ENCODE measurements at places on chromosomes 6 and 20.
A peak's percentile ranks its signal among the peaks of the same experiment; 100 is the strongest.

- no peak for DNase-seq
Observed at GRCh38 chr6:139923964-139924475, 549.6 kb upstream of the CITED2 start.

DNA sequence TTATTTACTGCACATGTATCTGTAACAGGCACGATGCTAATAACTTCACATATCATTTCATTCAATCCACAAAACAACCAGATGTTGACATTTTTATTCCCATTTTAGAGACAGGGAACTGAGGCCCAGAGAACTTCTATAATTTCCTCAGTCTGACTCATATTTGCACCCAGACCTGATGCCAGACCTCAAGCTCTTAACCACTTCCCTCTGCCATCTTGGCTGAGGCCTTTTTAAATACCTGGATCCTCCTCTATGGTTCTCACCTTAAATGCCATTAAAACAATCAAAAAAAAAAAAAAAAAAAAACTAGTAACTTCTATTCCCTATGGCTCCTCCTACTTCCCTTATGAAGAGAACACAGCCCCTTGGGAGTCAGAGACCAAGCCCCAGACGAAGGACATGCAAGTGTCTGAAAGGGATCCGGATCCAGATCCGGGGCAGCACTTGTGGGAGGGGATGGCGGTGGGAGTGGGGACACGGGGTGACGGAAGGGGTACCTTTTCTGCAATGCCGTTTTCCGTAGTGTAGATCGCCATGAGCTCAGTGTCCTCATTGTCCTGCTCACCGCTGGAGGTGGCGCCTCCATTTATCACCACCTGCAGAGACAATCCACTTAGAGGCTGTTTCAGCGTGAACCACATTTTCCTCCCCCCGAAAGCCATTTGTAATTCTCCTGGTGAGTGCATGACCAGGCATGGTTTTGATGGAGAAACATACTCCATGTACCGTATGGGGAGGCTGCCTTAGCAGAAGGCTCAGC lies 88.7 kb downstream of the SLC23A2 start:
- DNase-seq: no peak

GRCh38 chr6:52284131-52284459 lies 447 bp downstream of the MCM3 start:
- no peak for DNase-seq

- peak; percentile 39 for DNase-seq
Observed at GRCh38 chr6:30769088-30769852, 24.9 kb upstream of the IER3 start.

GRCh38 chr20:8330785-8331695 lies 199.0 kb downstream of the PLCB1 start:
- no peak for DNase-seq

GRCh38 chr20:47016068-47016664 lies 121.5 kb downstream of the EYA2 start:
- DNase-seq: no peak

DNA sequence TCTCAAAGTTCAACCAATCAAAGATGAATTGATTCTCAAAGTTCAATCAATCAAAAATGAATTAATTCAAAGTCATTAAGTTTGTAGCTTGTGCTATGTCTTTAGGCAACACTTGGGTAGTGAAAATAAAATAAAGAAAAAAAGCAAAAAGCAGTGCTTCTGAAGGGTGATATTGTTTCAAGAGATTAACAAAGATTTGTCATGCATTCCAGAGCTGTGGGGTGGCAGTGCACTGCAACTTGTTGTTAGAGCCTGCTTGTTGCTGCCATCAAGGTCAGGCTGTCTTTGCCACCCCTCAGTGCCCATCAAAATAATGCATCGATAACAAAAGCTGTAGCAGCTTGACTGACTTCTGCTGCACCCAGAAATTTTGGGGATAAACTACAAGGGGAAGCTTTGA lies 128.6 kb downstream of the RNF144B start:
- no peak for DNase-seq

DNA sequence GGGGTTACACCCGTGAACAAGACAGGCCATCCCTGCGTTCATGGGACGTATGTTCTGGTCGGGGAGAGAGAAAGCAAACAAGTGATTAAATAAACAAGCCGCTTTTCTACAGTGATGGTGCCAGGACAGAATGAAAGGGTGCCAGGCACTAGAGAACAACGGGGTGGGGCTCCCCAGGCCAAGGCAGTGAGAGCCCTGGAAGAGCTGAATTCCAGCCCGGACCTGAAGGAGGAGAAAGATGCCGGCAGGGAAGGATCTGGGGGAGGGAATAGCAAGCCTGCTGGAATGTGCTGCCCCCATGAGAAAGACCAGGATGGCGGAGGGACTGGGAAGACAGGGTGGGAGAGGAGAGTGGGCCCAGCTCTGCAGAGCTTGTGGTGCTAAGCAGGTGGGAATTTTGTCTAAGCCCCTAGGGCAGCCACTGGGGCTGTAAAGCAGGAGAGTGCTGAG lies 7.5 kb downstream of the SNAI1 start:
- DNase-seq: no peak

DNA sequence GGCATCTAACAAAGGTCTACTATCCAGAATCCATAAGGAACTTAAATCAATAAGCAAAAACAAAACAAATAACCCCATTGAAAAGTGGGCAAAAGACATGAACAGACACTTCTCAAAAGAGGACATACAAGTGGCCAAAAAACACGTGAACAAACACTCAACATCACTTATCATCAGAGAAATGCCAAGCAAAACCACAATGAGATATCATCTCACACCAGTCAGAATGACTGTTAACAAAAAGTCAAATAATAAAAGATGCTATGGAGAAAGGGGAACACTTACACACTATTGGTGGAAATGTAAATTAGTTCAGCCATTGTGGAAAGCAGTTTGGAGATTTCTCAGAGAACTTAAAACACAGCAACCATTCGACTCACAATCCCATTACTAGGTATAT lies 19.4 kb upstream of the VNN1 start:
- no peak for DNase-seq

- no peak for DNase-seq
Observed at GRCh38 chr6:170404036-170404435, 97.5 kb downstream of the FAM120B start.

DNA sequence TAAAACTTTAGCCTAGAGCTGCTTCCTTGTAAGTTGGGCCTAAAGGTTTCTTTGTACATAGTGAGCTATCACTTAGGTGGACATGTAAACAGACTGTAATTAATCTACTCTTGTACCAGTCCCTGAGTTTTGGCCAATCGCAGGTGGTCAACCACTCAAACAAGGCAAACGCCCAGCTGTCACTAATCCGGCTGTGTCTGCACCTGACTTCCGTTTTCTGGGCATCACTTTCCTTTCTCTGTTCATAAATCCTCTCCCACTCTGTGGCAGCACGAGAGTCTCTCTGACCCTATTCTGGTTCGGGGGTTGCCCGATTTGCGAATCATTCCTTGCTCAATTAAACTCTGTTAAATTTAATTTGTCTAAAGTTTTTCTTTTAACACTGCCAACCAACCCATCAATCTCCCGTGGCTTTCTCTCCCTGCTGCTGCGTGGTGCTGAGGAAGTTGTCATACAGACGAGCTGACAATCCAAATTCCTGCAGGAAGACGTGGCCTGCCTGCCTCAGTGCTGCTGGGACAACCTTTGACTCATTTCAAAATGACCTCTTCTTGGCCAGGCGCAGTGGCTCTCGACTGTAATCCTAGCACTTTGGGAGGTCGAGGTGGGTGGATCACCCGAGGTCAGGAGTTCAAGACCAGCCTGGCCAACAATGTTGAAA lies 206.3 kb downstream of the QKI start:
- no peak for DNase-seq

Measured in activated naive CD4-positive, alpha-beta T cell (primary cell).